ENCODE measurements at places on chromosomes 12 and 14.

DNA sequence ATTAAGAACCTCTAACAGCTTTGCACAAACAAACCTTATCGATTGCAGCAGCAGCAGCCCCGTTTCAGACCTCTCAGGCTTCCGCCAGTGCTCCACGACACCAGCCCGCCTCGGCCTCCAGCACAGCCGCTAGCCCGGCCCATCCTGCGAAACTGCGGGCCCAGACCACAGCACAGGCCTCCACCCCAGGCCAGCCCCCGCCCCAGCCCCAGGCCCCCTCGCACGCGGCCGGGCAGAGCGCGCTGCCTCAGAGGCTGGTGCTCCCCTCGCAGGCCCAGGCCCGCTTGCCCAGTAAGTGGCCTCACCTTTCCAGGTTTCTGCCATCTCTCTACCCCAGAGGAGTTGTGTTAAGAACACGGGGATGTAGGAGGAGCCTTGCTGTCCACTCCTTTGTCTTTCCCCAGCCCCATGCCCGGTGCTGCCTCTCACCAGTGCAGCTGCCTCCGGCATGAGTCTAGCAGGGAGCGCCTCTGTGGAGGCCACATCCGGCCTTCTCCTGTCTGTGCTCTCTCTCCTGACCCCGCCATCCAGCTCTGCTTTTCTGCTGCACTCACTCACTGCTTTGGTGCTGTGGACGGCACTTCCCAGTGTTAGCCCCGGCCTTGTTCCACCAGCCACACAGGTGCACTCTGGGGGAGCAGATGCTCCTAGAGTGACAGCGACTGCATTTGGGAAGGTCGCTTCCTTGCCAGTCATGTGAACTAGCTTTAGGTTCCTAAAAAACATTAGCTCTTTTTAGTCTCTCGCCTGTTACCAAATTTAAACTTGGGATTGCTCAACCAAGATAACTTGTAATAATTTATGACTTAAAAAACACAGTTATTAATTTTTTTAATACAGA is 71.5 kb downstream of the EP400 start:
- DNase-seq: no peak

DNA sequence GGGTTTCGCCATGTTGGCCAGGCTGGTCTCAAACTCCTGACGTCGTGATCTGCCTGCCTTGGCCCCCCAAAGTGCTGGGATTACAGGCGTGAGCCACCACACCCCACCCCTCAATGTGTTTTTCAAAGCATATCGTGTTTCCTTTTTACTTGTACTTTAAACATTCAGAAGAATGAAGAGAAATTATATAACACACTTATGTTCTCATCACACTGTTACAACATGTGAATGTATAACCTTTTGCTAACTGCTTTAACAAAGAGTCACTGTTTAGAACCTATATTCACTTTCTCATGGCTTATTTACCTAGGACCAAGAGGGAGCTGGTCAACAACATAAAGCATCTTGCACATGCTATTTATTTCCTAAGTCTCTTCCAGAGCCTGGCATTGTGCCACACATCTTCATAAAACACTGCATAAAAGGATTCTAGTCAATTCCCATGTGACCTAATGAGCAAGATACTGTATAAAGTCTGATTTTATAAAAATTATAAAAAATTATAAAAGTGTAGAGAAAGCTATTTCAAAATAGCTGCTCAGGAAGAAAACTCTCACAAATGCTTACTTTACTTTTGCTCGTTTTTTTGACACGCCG is 16.0 kb upstream of the ACTR6 start:
- no peak for DNase-seq

DNA sequence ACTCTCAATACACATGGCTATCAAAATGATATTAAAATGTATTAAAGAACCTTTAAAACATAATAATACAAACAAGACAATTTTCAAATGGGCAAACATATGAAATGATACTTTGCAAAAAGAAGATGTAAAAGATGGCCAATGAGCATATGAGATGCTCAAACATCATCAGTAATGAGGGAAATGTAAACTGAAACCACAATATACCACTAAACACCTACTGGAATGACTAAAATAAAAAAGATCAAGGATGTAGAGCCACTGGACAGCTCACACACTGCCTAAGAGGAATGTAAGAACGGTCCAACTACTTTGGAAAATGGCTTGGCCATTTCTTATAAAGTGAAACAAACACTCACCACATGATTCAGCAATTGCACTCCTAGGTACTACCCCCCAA is 97.2 kb upstream of the BBS10 start:
- no peak for DNase-seq

- DNase-seq: no peak
Observed at GRCh38 chr12:89195470-89195869, 156.8 kb downstream of the DUSP6 start.

- DNase-seq: peak; percentile 39
Observed at GRCh38 chr12:106919910-106920544, 35.7 kb upstream of the TMEM263 start.

GRCh38 chr12:119621878-119622277 is 28.3 kb downstream of the TMEM233 start:
- DNase-seq: no peak

All from smooth muscle cell of the brain vasculature (primary cell).